ENCODE measurements at places on chromosomes 6 and 20.

DNA sequence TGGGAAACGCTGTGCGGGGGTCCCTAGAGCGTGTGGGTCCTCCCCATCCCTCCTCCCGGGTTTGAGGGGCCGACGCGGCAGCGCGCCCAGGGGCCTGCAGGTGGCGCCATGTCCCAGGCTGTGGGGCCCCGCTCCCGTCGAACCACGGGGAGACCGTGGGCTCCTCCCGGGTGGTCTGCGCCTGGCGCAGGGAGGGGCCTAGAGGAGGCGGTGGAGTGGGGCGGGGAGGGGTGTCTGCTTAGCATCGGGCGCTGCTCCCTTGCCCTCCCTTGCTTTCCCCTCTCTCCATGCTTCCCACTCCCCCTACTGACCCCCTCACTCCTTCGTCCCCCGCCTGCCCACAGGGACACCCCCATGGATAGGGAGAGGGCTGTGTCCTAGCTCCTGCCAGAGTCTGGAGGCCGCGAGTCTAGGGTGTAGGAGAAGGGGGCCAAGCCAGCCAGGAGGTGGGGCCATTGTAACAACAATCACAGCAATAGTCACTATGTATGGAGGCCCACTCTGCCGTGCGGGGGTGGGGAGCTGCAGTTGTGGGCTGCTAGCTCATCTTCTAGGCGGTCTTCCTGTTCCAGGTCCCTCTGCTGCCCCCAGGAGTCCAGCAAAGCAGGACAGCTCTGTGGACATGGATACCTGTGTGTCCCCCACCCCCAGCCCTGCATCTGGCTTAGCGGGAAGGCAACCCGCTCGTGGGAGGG, 51.7 kb downstream of the CHMP4B start:
- no peak for DNase-seq

GRCh38 chr6:157066781-157067491, 256.4 kb downstream of the TMEM242 start:
- no peak for DNase-seq

DNA sequence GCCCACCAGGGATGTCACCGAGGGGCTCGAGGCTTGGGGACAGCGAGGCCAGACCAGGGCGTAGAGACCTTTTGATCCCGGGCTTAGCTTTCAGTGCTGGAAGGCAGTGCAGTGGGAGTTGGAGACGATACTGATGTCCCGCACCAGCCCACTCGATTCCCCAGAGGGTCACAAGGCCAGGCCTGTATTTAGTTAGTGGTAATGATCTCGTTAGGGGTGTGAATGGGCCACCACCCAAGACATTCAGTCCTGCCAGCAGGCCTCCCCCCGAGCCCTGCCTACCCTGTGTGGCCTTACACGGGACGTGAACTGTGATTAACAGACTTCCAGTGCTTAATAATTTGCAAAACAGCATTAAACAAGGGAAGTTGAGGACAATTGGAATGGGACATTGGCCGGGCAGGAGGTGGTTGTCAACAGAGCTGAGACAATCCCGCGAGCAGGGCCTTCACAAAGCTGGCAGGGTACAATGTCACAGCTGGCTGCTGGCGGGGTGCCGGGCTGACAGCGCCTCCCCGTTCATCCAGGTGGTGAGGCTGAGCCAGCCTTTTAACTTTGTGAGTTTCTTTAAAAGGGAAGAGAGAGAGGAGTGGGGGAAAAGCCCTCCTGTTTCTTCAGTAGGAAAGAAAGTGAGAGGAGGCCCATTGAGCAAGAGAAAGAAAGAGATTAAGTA, 175.3 kb upstream of the RALGAPA2 start:
- DNase-seq = no peak

- no peak for DNase-seq
Measured at GRCh38 chr6:80579391-80580023, 473.0 kb downstream of the BCKDHB start.

DNA sequence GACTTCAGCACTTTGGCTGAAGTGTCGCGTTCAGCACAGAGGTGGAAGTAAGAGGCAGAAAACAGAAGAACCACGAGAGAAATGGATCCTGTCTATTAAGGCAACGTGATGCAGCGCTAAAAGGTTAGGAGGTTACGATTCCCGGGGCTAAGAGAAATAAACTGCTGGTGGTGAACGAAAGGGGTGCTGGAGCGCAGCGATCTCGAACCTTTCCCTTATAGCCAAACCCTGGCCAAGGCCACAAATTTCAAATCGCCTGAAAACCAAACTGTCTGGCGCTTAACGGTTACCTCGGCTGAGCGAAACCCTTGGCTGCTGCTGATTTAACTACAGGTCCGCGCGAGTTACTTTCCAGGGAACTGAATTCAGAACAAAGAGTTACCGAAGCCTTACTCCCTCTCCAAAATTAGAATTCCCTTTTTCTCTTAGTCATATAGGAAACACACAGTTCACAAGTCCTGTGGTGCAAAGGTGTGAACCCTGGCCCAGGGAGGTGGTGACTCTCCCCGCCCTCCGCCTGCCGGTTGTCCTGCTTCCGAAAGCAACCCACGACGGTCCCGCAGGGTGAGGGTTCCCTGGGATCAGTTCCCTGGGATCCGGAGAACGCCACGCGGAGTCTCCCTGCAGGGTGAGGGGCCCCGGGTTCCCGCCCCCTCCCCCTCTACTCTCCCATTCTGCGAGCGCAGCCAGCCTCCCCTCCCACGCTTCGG, 1.3 kb upstream of the SLC35D3 start:
- DNase-seq = no peak

DNA sequence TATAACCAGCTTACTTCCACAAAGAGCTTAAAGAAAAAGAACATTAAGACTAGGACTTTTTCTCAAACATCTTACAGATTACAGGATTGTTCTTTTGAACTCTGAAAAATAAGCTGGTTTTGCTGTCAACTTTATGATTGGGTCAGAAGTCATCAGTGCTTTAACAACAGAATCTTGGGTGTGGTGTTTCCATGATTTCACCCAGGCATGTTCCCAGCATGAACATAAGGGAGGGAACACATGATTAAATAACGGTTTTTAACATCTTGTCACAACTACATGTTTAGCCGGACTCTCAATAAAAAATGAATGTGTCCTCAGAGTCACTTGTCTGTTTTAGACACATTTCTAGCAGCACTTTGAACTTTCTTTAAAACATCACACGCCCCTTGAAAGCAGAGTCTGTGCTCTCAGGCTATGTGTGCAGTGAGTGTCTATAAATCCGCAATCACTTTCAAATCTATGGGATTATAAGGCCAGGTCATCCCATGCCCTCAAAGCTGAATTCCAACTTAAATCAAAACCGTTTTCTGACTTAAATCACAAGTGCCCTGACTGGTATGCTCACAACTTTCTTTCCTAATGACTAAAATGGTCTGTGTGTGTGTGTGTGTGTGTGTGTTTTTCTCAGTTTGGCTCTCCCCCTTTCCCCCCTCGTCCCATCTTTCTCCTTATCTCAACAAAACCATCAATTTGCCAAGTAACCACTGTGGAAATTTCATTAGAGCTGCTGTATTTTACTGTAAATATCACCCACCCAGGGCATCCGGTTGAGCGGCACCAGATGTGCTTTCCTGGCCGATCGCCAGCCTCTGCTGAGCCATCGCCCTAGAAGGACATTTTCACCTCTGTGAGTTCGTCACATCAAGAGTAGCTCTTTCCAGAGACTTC, 216.8 kb upstream of the DTNBP1 start:
- no peak for DNase-seq

- no peak for DNase-seq
Measured at GRCh38 chr20:62835931-62836861, 19.3 kb downstream of the COL9A3 start.

DNA sequence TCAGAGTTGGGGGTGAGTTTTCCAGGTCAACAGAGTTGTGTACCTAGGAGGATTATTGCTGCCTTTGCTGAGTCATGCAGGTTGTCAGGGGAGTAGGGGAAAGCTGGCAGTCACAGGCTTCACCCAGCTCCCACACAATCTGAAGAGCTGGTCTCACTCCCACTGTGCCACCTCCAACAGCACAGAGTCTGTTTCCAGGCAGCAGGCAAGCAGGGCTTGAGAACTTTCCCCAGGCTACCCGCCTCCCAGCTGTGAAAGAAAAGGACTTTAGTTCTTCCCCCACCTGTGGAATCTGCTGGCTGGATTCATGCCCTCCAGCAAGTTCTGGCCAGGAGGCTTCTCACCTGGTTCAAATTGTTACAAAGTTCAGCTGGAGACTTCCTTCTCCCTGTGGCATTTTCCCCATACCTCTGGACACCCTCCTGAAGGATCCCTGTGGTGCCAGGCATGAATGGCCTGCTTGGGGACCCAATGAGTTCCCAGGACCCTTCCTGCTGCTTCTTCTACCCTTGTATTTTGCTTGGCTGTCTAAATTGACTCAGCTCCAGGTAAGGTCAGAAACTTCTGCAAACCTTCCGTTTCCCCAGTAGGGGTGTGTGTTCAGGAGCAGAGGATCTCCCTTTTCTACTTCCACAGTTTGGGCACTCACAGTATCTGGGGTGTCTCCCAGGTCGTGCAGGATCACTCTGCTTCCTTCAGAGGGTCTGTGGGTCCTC, 378.1 kb upstream of the MAN1A1 start:
- no peak for DNase-seq

GRCh38 chr20:56121850-56122249, 116.5 kb upstream of the CBLN4 start:
- no peak for DNase-seq

GRCh38 chr20:35394271-35394670, 17.5 kb downstream of the UQCC1 start:
- DNase-seq = no peak

- DNase-seq = no peak
Measured at GRCh38 chr6:11778036-11778435, 567 bp downstream of the ADTRP start.

GRCh38 chr20:44576297-44576696, 6.1 kb upstream of the PKIG start:
- no peak for DNase-seq

GRCh38 chr6:86529635-86530034, 407.7 kb upstream of the HTR1E start:
- DNase-seq = no peak

DNA sequence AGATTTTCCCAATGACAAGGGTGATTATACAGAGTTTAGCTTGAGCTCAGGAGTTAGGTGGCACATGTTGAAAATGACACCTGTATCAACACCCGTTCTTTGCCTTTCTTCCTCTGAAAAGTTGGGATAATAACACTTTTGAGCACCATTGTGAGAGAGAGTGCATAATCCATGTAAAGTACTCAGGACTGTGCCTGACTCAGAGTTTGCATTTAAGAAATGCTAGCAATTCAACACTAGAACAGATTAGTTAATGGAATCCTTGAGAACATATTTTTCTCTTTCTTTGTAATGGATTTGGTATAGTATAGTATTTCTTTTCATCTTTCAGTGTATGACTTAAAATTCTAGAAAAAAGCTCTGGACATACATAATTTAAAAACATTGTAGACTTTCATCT, 449.2 kb downstream of the GJA1 start:
- DNase-seq = no peak

GRCh38 chr6:1917626-1918371, 308.1 kb downstream of the FOXC1 start:
- no peak for DNase-seq

DNA sequence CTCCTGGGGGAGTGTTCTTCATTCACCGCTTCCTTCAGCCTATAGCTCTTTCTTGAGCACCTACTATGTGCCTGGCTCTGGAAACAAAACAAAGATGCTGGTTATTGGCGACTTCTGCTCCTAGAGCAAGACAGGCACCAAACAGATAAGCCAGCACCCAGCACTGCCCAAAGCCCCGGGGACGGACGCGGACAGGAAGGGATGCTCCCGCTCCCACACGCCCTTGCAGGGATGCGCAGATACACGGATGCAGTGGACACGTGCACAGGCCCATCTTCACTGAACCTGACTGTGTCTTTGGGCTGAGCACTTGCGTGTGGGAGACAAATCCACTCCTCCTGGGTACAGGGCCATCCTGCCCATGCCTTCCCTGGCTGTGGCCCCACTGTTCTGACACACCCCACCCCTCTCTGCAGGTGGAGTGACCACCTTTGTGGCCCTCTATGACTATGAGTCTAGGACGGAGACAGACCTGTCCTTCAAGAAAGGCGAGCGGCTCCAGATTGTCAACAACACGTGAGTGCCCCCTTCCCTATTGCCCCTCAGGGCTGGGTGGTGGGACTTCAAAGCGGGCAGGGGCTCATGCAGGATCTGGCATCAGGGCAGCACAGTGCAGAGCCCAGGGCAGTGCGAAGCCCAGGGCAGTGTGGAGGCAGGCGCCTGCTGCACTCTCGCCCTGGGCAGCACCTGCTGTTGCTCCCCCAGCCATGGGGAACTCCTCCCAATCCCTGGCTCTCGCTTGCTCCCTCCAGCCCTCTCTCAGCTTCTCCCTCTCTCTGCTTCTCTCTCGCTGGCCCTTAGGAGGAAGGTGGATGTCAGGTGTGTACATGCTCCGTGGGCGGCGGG, 39.9 kb downstream of the SRC start:
- no peak for DNase-seq

- DNase-seq = peak; percentile 80
Measured at GRCh38 chr20:50929299-50930138, 1.7 kb downstream of the ADNP start.
